ENCODE measurements at places on chromosomes 5 and 9.

DNA sequence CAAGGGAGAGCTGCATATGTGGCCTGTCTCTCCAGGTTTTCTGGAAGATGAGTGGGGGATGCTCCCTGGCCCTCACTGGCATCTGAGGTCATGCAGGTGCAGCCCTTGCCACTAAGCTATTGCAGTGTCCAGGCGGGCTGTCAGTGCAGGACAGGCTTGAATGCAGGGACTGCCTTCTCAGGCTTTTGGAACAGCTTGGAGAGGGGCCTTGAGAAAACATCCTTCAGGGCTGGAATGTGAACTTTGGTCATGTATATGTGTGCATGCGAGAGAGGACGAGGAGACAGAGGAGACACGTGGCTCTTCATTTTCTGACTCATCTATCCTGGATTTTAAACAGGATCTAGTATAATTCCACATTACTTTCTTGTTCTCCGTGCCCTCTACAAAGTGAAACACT is 90.3 kb downstream of the MACROH2A1 start:
- DNase-seq: peak; percentile 64

- no peak for DNase-seq
Measured at GRCh38 chr9:1120500-1121165, 70.5 kb downstream of the DMRT2 start.

- DNase-seq: no peak
Measured at GRCh38 chr5:14741801-14742440, 77.4 kb downstream of the OTULIN start.

- DNase-seq: peak; percentile 95
Measured at GRCh38 chr5:78757269-78758053, 108.9 kb upstream of the LHFPL2 start.

- DNase-seq: no peak
Measured at GRCh38 chr9:125494653-125494915, 212.4 kb downstream of the MAPKAP1 start.

DNA sequence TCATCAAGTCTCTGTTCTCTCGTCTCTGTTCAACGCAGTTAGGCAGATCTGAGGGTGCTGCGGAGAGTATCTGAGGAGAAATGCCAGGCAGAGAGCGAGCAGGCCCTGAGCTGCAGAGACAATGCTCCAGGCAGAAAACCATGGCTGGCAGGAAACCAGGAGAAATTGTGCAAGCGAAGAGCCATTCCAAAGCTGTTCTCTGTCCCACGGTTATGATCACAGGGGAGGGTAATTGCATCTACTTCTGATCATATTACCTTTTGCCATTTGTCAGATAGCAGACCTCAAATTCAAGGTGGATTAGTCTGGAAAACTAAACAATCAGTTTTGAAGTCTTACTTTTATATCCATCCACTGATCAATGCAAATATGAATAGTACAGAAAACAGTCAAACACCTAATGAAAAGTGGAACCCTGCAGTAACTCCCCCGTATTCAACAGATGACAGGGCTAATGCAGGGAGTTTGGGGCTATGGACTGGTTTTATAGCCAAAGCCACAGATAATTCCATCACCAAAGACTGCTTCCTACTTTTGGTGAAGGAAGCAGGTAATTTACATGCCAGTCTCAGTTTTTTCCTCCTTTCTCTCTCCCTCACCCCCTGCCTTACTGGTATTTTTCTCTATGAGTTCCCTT is 228.0 kb downstream of the DCP2 start:
- no peak for DNase-seq

GRCh38 chr9:27572566-27572917 is 739 bp downstream of the C9orf72 start:
- no peak for DNase-seq

- DNase-seq: no peak
Measured at GRCh38 chr5:30050056-30050815, 1143.2 kb upstream of the CDH6 start.

GRCh38 chr5:1522601-1523479 is 920 bp downstream of the LPCAT1 start:
- no peak for DNase-seq

DNA sequence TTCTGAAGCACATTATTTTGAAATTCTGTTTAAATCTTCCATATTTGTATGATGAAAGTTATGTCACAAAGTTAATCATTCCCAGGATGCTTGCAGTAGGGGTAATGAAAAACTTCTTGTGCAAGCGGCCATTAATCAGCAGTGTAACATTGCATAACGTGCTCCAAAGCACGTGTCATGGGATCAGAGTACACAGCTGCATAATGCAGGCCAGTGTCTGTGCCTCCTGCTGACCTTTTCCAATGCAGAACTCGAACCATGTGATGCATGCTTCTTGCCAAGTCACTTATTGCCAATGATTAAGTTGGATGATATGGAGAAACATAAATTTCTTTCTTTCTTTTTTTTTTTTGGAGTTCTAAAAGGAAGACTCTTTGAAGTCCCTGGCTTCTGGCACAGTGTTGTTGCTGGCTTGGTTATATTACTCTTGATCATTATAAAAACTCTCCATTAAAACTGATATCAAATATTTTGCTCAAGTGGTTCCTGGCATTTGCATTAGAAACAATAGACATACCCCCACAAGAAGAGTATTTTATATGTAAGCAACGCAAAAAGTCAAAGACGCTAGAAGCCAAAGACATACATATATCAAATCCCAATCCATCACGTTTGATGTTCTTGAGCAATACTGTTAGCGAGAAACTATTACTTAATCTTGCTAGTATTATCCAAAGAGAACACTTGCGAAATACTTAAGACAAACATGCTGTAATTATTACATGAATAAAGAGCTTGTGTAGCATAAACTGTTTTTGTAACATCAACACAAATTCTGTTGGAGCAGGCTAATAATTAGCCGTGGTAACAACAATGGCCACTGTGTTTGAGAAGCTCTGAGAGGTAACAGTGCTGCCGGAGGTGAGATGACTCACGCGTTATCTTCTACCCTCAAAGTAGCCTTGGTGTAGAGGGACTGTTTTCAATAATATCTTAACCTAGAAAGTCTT is 164.2 kb downstream of the AUH start:
- peak; percentile 83 for DNase-seq

DNA sequence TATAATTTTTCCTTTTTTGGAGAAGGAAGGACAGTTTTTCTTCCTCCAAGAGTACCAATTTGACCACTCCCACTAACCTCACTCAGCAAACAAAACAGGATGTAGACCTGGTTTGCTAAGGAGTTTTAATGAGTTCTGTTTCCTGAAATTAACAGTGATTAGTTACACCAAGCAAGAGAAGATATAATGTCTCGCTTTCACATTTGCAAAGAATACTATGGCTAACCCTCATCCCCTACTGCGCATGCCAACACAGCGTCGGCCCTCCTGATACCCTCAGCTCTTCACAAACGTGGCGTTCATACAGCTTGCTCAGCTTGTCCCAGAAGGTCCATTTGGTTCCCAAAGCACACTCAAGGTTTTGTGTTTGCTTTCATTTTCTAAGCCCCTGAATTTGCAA is 41.9 kb upstream of the IPPK start:
- DNase-seq: no peak

GRCh38 chr5:15993334-15993733 is 186.3 kb downstream of the MARCHF11 start:
- no peak for DNase-seq

DNA sequence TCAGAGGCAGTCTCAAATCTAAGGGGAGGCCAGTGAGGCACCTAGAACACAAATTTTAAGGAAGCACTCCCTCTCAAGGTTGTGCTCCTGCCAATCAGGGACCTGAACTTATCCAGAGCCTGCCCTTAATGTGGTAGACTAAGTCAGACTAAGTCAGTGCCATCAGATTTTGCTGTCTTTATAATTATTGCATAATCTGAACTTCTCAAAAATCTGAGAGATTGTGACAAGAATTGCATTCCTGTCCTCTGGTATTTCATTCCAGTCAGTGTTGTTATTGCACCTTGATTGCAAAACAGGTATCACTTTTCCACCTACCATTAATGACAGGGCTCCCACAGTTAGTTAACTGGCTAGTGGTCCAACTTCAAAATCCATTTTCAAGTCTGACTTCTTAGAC is 197.1 kb upstream of the HCN1 start:
- no peak for DNase-seq

- DNase-seq: peak; percentile 42
Measured at GRCh38 chr5:32339198-32339597, 26.5 kb upstream of the MTMR12 start.

- DNase-seq: no peak
Measured at GRCh38 chr5:81209869-81210493, 23.1 kb upstream of the CKMT2 start.

- DNase-seq: no peak
Measured at GRCh38 chr5:155004138-155004744, 9.3 kb upstream of the KIF4B start.

- DNase-seq: no peak
Measured at GRCh38 chr5:60463179-60463868, 236.6 kb downstream of the DEPDC1B start.

GRCh38 chr9:97936998-97937397 is 974 bp downstream of the HEMGN start:
- no peak for DNase-seq

DNA sequence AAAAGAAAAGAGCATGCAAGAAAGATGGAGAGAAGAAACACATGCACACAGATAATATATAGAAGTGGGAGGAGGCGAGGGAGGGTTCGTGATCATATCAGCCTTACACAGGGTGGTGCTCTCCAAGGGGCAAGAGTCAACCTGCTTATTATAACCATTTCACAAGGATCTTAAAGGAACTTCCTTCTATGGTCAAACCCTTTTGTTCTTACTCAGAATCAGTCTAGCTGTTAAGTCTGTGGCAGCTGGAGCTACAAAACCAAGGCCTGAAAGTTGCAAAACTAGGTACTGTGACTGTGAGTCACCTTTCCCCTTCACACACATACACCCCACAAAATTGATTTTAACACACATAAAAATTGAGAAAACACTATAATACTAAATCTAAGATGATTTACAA is 18.5 kb upstream of the ERMP1 start:
- DNase-seq: no peak

- no peak for DNase-seq
Measured at GRCh38 chr5:161138751-161139455, 286.9 kb upstream of the ATP10B start.

GRCh38 chr9:37464426-37465248 is 613 bp downstream of the ZBTB5 start:
- DNase-seq: no peak

DNA sequence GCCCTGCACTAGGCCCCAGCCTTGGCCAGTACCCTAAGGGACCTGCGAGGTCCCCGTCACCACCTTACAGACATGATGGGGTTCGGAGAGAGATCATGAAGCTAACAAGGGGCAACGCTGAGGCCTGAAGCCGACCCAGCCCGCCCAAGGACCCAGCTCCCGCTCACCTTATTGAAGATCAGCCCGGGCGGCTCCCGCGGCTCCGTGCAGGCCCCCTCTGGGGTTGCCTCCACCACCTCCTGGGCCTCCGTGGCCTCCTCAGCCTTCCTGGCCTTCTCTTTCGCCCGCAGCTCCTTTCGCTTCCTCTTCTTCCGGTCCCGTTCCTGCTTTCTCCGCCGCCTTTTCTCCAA is 3.6 kb downstream of the SURF6 start:
- DNase-seq: no peak

DNA sequence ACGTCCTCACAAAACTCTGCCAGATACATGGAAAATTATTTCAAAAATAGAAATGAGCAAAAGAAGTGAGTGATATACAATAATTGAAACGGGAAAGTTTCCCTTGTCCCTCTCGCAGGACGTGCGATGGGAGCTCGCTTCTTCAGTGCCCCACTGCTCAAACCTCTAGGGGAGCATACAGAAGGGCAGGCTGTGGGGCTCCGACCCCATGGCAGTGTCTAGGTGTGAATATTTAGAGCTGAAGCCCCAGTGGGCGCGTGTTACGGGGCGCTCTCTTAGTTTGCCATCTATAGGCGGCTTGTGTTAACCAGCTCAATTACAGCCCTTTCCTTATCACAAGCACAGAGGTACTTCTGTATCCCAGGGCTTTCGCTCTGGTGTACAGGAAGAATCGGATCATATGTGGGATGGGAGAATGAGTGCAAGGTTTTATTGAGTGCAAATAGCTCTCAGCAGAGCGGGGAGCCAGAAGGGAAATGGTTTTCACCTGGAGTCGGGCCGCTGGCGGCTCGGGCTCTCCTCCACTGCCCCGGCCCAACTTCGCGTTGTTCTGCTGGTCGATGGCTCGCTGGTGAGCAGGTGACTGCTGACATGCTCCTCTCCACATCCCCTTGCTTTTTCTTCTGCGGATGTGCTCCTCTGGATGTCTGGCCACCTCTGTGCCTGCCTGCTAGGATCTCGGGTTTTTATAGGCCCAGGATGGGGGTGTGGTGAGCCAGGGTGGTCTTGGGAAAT is 334.0 kb upstream of the PTPRD start:
- DNase-seq: no peak

All from HFF-Myc (cell line).